ENCODE measurements at places on chromosomes 2 and 18.

- no peak for DNase-seq
Observed at GRCh38 chr2:215904101-215904500, 109.2 kb downstream of the MREG start.

- no peak for DNase-seq
Observed at GRCh38 chr18:8529609-8530008, 79.6 kb upstream of the RAB12 start.

GRCh38 chr2:120761164-120761861, 25.6 kb downstream of the GLI2 start:
- DNase-seq: no peak

DNA sequence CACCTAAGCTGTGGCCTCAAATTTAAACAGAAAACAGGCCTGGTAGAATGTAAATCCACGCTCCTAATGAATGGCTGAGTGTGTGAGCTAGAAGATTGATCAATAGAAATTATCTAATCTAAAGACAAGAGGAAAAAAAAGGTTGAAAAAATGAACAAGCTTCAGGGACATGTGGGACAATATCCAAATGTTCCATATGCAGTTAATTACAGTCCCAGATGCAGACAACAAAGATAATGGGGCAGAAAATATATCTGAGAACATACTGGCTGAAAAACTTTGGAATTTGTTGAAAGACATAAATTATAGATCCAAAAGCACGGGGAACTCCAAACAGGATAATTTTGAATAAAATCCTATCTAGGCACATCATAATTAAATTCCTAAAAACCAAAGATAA, 186.7 kb upstream of the SIX2 start:
- DNase-seq: no peak

DNA sequence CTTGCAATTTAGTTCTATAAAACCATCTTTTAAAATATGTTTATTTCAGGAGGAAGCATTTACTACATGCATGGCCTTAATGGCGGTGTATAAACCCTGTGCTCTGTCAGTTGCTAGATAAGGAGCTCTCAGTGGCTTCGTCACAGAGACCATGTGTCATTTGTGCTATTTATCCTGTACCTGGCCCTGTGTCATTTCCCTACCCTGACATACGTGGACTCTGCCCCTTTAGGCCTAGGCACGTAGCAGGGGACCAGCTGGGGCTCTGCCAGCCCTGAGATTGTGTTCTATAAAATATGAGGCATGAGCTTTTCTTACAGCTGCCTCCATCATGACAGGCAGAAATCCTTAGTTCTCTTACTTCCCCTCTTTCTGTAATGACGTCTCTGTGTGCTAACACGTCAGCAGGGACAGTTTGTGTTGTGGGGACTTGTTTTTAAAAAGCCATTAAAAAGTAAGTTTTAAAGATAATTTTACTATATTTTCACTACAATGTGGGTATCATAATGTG, 88.0 kb downstream of the ITGB1BP1 start:
- DNase-seq: no peak

DNA sequence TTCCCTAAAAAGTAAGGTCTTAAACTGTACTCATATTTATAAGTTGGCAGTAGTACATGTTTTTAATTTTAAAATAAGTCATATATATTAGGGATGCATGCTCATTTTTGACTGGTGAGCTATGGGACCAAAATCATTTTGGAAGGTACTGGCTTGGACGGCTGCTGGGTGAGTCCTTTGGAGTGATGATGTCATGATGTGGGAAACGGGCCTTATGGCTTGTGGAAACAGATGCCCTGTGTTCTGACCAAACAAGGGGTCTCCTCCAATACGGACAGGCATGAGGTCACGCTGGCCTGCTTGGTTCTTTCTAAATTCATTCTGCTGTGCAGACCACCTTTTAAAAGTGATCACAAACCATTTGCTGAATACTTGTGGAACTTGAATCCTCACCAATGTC, 109.2 kb upstream of the MGAT5 start:
- DNase-seq: no peak

- peak; percentile 23 for DNase-seq
Observed at GRCh38 chr2:127770973-127771735, 39.8 kb downstream of the WDR33 start.

DNA sequence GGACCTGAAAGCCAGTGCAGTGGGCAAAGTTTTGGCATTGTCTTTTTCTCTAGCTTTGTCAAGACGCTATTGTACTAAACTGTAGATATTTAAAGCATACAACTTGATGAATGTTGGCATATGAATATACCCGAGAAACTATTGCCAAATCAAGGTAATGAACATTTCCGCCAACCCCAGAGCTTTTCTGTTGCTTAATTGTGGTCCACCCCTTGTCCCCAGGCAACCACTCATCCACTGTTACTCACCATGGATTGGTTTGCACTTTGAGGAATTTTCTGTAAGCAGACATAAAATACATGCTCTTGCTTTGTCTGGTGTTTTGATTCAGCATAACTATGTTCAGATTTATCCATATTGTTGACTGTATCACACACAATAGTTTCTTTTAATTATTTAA, 688.4 kb downstream of the ADCYAP1 start:
- DNase-seq: no peak

DNA sequence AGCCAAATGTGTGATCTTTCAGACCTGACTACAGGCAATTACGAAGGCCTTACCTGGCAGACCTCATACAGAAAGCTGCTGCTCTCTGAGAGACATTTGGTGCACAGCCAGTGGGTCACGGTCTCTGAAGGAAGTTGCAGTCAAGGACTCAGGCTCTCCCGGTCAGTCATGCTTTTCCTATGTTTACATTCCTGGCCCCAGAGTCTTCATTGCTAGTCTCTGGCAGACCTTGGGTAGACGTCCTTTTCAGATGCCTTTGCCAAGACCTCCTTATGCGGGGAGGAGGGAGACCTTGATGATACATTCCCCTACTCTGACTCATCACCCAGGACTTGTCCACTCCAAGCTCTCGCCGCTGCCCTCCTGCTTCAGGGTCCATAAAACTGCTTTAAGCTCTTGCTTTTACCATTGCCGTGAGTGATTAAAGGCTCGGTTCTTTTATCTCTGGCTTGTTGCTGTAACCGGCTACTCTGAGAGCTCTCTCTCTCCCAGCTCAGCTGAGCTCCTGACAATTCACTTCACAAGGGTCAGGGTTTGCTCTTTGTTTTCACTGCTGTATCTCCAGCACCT, 62.0 kb upstream of the SLC35F5 start:
- no peak for DNase-seq

GRCh38 chr2:153074207-153074606, 355.8 kb downstream of the ARL6IP6 start:
- no peak for DNase-seq

DNA sequence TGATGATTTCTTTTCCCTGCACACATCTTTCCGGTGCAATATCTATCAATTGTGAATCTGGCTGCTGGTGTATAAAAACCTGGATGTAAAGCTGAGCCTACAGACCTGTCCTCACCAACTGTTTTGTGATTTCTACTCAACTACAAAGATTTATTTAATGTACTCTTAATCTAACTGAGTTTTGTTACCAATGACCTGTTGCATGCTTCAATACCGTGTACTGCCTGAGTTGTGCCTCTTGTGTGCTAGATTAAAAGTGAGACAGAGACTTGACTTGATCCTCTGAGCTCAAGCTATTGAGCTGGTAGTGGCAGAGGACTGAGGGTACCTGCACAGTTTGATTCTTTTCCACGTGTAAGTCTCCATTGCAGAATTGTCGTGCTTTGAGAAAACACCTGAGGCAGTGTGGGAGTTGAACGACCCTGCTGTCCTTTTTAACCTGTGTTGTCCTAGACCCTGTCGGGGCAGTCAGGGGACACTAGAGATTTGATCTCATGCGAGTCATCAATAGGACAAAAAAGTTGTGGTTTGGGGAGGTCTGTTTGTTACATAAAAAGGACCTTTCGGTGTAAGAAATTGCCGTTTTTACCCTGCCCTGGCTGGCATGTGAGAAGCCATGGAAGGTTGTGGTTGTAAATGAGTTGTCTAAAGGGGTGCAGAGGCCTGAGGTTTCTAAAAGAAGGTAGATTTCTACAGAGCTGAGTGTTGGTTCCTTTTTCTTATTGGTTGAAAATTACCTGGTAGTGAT, 231.3 kb downstream of the ALPK2 start:
- DNase-seq: no peak

DNA sequence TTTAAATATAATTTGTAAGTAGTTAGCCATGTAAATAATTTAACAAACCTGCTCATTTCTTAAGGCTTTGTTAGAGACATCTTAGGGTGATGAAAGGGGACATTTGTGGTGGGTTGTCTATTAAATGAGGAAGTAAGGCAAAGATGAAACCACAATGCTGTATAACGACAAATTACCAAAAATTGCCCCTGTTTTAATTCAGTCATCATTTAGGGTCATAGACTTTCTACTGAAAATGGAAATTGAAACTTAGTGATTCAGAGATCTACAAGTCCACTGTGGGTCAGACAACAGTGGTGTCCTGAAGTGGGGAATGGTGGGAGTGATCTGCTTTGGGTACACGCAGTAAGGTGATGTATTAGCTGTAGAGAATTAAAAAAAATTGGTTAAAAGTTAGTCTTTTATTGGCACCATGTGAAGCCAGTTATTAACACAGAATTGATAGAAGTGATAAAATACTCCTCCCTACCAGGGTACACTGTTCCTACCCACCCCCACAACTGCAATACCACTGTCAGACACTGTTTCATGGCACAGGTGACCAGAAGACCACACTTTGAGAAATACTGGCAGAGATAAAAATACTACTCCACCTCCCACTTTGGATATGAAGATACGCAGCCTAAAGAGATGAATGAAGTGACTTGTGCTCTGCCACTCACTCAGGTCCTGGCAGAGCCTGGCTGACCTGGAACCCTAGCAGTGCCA, 13.4 kb downstream of the CERS6 start:
- DNase-seq: no peak

DNA sequence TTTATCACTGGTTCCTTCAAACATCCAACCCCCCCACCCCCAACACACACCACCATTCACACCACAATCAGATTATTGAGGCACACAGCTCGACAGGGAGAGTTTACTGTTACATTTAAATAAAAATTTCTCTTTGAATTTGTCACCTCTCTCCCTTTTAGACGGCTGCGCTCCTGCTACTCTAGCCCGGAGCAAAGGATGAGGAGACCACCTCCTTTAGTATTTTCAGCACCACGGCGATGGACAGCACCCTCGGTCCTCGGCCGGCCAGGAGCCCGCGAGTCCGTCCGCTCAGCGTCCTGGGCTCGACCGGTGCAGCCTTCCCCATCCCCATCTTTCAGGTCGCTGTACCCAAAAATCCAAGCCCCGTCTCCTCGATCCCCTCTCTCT, 892 bp downstream of the CELF4 start:
- no peak for DNase-seq

GRCh38 chr2:8682719-8683667, 1.1 kb downstream of the ID2 start:
- DNase-seq: peak; percentile 64

DNA sequence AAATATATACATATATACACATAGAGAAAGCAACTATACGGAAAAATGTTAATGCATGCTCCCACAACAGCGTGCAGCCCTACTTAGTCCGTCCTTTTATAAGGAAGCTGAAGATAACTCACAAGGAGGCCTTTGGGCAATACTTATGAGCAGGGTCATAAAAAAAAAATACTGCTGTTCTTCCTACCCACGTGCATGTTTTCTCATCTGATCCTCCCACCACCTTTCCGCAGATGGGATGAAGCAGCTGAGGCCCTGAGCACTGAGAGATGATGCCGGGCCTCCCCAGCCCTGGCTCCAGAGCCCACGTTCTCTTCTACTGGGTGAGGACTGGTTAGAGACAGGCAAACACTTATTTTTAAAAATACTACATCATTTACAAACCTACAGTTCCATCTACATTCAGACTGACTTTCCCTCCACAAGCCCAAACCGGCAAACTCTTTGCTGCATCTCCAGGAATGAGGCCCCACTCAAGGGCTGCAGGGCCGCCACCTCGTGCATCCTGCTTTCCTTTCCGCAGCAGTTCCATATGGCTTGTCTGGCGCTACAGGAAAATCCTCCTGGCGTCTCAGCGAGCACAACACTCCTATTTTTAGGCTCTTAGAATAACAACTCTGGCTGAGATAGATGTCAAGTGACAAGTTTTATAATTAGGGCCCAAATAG, 41.6 kb downstream of the TBC1D8 start:
- DNase-seq: no peak

DNA sequence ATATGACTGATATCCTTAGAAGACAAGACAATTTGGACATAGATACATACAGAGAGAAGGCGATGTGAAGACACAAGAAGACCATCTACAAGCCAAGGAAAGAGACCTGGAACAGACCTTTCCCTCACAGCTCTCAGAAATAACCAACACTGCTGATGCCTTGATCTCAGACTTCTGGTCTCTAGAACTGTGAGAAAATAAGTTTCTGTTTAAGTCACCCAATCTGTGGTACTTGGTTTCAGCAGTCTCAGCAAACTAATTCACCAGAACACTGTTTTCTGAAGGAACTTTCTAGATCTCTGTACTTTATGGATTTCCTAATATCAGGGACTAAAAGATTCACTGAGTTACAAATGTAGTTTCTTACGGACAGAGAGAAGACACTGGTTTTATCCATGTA, 58.8 kb downstream of the NAB1 start:
- peak; percentile 46 for DNase-seq

- no peak for DNase-seq
Observed at GRCh38 chr2:101781326-101781725, 83.8 kb downstream of the MAP4K4 start.

- no peak for DNase-seq
Observed at GRCh38 chr18:36947820-36948348, 119.0 kb downstream of the KIAA1328 start.

DNA sequence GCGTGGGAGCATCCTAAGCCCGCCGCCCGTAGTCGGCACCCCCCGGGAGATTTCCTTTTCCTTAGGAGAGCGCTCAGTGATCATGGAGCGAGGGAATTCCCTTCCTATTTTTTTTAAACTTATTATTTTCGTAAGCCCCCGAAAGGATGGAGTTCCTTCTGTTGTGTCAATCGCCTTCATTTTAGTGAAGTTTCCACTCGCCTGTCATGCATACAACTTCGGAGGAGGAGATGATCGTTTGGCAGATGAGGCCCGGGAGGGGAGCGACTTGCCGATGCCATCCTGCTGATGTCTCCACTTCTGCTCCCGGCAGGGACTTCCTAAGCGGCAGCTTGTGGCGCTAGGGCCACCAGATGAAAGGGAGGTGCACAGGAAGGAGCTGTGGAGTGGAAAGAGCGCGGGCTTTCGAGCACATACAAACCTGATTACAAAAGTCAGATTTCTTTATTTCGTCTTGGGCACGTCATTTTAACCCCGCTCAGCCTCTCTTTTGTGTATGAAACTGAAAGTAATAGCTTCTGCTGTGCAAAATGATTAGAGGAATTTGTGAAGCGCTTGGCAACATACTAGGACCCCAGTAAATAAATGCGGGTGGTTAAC, at the start of gene ADGRF3:
ADGRF3 (minus strand) TSS at position 336 of the 600 bp plus-strand sequence. CDS start 555 bp downstream, outside the sequence.
- DNase-seq: peak; percentile 77

DNA sequence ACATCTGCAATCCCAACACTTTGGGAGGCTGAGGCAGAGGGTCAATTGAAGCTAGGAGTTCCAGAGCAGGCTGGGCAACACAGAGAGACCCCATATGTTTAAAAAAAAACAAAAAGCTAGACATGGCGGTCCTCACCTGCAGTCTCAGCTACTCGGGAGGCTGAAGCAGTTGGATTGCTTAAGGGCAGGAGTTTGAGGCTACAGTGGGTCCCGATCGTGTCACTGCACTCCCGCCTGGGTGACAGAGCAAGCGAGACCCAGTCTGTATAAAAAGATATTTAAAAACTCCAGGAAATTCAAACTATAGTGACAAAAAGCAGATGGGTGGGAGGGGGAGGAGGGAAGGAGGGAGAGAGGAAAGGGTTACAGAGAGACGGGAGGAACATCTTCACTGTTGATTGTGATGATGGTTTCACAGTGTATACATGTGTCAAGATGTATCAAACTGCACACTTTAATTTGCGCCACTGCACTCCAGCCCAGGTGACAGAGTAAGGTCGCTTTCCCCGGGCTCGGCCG, 942 bp upstream of the ZNF236 start:
- no peak for DNase-seq
